ENCODE measurements at places on chromosomes 3 and 15.

- DNase-seq, result no peak
These were observed 78.3 kb upstream of the ZPLD1 start for GRCh38 chr3:102356506-102356905.

DNA sequence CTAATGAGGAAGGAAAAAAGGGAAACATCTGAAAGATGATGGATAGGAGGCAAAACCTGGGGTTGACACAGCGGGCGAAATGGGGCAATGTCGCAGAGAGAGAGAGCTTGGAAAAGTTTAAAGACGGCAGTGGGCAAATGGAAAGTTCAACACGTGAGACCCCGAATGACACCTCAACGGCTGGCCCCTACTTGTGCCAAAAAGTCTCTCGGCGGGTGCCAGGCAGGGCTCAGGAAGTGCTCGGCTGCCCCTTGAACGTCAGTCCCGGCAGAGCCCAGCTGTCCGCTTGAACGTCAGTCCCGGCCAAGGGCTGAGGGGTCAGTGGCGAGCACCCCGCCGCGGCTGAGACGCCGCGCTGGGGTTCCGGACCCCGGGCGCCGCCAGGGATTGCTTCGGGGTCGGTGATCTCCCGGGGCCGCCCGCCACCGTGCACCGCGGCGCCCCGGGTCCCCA is 658 bp downstream of the EOGT start:
- peak; percentile 7 for DNase-seq

GRCh38 chr15:100853676-100854440 is 25.8 kb upstream of the ALDH1A3 start:
- DNase-seq, result no peak

- peak; percentile 37 for DNase-seq
These were observed 141.9 kb upstream of the C2CD4B start for GRCh38 chr15:62306851-62307504.

DNA sequence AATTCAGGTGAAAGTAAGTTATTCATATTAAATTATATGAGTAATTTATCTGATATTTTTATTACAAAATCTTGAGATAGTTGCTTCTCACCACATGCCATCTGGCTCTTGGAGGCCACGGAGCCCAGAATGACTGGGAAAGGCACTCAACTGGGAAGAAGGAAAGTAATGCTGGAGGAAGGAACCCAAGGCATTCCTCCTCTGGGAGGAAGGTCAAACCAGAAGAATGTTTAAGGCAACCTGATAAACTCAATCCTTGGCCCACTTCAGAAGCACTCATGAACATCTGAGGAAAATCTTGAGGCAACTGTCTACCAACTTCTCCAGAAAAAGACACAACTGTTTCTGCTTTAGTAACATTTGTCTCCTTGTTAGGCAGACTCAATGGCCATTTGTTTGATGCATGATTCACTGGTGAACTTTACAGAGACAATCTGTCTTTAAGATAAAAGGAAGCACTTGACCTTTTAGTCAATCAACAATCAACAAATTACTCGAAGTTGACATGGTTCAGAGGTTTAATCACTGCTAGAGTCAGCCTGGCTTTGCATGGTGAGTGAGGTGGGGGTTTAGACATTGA is 261.4 kb upstream of the MME start:
- DNase-seq, result no peak

DNA sequence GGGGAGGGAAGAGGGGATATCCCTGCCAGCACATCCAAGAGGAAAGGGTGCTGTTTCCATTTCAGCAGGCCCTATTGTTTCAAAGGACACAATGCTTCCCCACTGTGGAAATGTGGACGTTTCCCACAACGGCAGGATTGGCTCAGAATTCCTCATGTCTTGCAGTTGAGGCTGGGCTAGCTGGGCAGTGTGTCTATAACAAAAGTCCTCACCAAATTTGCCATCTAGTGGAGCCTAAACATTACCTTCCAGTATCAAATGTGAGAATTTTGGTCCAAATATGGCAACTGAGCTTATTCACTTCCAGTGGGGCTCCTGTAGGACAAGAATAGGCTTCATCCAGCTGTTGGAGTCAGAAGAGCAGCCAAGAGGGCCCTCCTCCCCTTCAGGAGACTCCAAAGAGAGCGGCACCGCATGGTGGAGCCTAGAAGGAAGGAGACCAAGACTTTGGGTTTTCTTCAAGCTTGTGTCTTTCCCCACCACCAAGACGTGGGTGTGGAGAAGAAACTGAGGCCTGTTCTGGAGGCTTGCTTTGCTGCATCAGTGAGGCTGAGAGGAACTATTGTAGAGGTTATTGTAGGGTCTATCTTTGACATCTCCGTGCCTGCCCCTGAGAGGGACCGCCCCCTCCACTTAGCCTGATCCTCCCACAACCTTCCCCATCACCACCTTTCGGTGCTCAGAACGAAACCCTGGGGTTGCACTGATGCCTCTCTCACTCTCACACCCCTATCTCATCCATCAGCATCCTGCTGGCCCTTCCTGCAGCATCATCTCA is 45.3 kb upstream of the SLCO2A1 start:
- no peak for DNase-seq

- no peak for DNase-seq
These were observed 174.1 kb downstream of the SATB1 start for GRCh38 chr3:18250991-18251390.

DNA sequence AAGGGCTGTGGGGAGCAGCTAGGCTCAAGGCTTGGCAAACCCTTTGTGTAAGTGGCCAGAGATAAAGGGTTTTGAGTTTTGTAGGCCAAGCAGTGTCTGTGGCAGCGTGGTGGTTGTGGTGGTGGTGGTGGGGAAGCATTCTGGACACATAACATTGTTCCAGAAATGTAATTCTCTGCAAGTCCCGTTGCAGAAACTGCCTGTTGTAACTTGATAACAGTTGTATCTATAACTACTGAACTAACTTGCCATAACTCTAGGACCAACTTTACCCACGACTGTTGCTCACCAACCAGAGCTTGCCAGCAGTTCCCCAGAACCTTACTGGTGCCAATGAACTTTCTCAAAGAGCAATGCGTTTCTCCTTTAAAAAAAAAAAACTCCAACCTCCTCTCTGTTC is 18.1 kb upstream of the TMEM40 start:
- DNase-seq, result no peak

GRCh38 chr15:98904544-98904943 is 103.0 kb downstream of the PGPEP1L start:
- no peak for DNase-seq

- DNase-seq, result no peak
These were observed 18.1 kb upstream of the ATP1B3 start for GRCh38 chr3:141858312-141858711.

GRCh38 chr15:29695489-29696167 is 126.6 kb downstream of the TJP1 start:
- DNase-seq, result no peak

DNA sequence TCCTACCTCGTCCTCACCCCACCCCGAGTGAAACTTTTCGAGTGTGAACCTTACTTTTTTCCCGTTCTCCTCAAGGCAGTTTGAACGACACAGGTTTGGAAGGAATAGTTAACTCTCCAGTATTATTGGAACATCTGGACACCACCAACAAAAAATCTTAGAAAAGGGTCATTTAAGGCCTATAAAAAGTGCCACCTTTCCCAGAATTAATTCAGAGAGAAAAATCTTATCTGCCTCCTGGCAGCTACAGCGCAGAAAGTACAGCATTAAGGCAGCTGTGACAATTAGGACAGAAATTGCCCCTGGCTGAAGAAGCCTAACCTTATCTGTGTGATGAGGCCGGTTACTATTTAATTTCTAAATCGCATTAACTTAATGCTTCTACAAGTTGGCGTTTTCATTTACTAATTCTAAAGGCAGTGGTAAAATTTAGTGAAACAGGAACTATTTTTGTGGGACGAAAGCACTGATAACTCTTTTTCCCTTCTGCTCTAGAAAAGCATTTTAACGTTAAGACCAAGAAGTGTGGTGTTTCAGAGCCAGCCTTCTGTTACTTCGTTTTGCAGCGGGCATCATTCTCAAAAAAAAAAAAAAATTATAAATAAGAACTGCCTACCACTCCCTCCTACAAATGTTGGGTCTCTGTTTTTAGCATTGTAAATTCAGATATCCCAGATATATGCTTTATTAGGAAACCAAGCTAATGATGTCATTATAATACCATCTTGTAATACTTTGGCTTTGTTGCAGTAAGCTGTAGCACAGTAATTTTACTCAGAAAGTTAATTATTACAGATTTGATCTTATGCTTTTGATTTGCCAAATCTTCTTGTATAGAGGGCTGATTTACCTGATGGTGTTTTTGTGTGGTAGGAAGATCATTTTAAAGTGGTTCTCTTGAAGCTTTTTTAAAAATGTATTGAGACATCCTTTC is 1.4 kb downstream of the ATP11B start:
- DNase-seq, result no peak

- no peak for DNase-seq
These were observed 358.5 kb upstream of the RBMS3 start for GRCh38 chr3:28922376-28922775.

GRCh38 chr3:97417-98258 is 98.9 kb upstream of the CHL1 start:
- DNase-seq, result no peak

- DNase-seq, result no peak
These were observed 10.8 kb upstream of the LRRC15 start for GRCh38 chr3:194380326-194380725.

DNA sequence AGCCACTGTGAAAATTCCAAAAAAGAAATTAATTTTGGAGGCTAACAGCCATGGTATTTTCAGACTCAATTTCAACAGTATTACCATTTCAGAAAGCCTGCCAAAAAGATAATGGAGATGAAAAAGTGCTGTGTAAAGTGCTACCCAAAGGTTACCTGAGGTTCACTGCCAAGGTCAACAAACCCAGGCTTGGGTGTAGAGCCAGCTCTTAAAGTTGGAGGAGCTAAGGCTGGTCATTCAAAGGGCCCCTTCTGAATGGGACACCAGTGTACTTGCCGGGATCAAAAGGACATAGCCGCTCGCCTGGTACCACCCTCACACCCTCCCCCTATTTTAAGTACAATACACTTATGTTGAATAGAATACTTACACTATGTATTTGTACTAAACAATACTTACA is 64.5 kb downstream of the ETV5 start:
- no peak for DNase-seq

GRCh38 chr15:44738340-44738984 is 2.1 kb downstream of the TRIM69 start:
- DNase-seq, result no peak

DNA sequence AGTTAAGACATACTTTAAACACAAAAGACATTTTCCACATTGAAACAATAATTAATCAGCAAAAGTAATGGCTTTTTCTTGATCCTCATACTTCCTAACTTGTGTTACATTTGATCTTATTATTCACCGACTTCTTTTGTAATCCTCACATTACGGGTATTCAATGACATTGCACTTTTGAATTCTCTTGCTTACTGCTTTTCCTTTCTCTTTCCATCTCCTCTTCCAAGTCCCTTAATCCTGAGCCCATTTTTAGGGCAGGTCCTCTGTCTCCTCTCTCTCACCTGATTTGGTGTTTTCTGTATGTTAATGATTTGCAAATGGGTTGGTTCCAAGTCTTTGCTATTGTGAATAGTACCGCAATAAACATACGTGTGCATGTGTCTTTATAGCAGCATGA is 48.5 kb upstream of the RAP2B start:
- no peak for DNase-seq

DNA sequence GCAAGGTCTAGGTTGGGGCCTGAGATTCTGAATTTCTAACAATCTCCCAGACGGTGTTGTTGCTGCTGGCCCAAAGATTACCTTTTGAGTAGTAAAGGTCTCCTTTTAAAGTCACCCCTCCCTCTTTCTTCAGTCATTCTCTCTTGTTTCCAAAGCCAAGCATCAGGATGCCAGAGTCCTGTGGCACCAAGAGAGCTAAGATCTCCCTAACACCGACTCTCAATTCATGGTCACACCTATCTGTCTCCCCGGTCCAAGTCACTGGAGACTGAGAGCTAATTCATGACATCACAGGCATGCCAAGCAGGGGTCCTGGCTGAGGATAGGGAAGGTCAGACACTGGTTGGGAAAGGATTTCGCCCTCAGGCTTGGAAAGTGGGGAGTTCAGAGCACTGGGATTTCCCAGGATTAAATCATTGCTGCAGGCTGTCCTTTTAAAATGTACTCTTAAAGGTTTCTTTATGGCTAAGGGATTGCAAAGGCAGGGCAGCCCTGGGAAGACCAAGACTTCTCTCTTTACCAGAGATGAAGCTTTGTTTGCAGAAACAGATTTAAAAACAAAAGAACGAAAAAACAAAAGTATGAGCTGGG is 7.3 kb downstream of the SHOX2 start:
- no peak for DNase-seq

- DNase-seq, result no peak
These were observed 102.7 kb downstream of the OSBPL10 start for GRCh38 chr3:31878231-31878838.

DNA sequence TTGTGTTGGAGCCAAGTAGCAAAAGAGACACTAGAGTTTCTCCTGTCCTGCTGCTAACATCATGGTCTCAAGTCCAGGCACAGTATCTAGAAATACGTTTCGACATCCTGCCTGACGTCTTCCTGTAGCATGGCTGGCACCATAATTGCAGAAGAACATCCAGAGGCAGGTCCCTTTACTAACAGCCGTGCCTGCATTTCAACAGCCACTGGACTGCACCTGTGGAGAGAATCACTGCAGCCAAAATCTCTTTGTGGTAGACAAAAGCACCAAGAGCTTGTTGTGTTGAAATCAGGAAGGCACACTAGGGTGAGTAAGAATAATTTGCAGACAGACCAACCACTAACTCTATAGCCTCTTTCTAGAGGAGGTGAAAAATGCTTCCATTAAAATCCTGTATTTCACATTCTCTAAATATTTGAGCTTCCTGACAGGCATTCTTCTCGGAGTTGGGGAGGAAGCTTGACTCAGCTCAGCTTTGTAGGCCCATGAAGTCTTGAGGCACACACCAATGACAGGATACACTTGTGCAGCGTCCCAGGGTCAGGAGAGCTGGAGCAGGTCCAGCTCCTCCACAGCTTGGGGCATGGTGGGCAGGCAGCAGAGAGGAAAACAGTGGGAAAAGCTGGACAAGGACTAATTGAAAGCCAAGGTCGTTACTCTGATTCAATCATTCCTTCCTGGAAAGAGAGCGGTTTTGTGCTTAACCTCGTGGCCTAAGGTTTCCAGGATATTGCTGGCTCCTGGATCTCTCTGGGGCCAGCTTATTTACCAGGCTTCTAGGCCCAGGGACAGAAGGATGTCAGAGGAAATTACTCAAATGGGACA is 244.9 kb downstream of the FAM43A start:
- no peak for DNase-seq

GRCh38 chr3:159865041-159865579 is 123.5 kb upstream of the IL12A start:
- DNase-seq, result no peak

DNA sequence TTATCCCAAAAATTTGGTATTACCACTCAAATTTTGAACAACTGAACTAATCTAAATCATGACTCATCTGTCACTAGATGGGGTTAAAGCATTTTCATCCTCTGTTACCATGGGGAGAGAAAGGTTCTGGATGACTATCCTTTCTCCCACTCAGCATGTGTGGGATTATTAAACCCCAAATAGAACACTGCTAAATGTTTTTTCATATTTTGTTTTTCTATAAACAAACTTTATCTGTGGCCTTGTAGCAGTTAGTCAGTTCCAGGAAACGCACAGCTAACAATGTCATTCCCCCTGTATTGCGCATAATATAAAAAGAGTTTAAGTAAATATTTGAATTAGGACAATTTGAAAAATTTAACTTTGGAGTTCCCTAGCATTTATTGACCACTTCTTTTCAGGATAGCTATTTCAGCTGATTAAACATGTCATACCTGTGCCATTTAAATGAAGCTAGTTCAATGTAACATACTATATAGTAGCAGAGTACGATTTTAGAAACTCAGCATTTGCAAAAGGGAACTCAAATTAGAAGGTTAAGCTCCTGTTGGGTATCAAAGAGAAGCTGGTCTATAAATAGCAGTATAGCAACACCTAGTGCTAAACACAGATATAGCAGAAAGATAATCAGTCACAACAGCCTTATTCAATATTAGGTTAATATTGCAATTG is 9.2 kb upstream of the TMEM212 start:
- no peak for DNase-seq

Measured in anterior cingulate cortex (tissue), 58 donors.